ENCODE measurements at places on chromosomes 5 and 9. TPM values are rescaled to one million over a fixed set of nuclear protein-coding genes. Genes with fewer than 3 reads are reported as not detected.

Gene IFNA21
- not detected for total RNA-seq

GRCh38 chr5:66230551-66230950 lies 86.5 kb downstream of the SREK1 start:
- DNase-seq = no peak

DNA sequence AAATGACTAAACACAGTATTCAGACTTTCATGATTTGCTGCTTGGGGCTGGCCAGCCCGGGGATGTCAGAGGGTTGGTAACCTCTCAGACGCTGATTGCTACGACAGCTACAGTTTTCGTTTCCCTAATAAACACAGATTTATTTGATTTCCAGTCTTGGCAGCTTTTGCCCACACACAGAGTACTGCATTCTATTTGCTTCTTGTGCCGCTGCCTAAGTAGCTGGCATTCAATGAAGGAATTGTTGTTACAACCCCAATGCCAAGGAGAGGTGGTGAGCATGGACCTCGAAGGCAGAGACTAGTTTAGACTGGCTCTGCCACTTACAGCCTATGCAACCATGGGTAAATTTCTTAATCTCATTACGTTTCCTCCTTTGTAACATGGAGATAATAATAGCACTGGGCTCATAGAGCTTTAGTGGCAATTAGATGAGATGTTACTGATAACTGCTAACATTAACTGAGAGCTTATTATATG lies 247.1 kb upstream of the PANK3 start:
- no peak for DNase-seq

DNA sequence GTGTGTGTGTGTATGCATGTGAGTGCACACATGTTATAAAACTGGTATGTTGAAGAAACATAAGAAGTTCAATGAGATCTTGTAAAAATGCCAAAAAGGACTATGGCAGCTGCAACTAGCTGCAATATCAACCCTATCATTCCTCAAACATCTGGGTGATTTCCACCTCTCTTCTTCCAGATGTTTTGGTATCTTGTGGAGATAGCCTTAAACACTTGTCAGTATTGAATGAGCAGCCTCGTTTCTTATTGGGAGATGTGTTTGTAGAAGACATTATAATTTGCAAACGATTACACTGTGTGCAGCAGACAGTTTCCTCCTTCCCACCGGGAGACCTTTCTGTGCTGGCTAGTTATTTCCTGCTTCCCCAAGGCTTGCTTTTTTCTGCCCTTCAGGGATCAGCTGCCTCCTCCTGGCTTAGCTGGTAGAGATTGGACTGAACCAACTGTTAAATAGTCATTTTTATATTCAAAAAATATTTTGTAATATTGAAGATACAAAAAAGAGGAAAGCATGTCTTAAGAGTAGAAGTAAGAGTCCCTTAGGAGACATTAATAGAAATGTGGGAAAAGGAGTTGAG lies 168.4 kb upstream of the MPDZ start:
- no peak for DNase-seq

DNA sequence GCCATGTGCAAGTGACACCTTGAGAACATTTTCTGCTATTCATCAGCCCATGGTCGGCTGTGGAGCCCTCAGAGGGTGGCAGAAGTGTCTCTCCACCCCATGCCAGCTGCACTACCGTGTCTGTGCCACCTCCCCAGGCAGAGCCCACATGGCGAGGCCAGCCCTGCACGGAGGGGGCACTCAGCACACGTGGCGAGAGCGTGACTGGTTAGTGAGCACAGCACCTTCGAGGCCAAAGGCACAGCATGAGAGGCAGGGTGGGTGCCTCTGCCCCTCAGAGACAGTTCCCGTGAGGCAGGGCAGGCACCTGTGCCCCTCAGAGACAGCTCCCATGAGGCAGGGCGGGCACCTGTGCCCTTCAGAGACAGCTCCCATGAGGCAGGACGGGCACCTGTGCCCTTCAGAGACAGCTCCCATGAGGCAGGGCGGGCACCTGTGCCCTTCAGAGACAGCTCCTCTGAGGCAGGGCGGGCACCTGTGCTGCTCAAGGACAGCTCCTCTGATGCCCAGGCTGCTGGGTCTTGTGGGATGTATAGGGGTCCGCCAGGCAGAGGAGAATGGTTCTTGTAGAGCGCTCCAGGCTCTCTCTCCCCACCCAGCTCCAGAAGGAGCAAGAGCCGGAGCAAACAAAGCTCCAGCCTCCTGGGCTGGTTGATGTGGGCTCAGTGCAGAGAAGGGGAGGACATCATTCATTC lies 179.8 kb upstream of the PPP1R26 start:
- DNase-seq = no peak

- DNase-seq = no peak
Observed at GRCh38 chr5:136615251-136616119, 250.1 kb upstream of the TRPC7 start.

Gene IFNB1
- not detected for total RNA-seq

- no peak for DNase-seq
Observed at GRCh38 chr5:9515436-9515835, 30.4 kb downstream of the SEMA5A start.

DNA sequence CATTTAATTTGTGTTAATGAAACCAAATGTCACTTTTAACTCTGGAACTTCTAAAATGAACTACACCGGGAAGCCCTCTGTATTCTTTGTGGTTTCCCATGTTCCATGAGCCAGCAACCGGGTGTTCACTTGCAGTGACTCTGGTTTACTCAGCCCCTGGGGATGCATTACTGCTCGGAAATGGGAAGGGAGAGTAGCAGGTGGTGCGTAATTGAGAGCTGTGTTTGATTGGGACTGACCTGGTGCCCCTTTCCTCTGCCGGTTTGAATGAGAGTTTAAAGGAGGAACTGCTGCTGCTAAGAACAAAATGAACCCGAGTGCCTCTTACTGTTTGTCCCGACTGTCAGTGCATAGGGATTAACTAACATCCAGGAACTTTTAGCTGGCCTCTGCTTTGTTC lies 100.1 kb upstream of the DHFR start:
- DNase-seq = no peak

- DNase-seq = no peak
Observed at GRCh38 chr5:78542321-78542840, 106.2 kb downstream of the LHFPL2 start.

DNA sequence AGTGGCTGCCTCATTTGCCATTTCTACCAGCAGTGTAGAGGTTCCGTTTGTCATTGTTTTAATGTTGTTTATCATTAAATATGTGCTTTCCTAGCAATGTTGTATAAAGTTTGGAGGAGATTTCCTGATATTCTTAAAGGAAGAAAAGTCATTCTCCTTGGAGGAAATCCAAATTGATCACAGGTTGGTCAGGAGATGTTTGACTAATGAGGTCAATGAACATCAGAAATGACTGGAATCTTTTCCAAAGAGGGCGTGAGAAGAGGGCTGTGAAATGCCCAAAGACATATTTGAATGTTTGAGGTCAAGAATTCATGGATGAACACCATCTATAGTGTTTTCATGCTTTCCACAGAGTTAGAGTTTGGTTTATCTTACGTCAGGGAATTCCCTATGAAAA lies 471.3 kb downstream of the MAT2B start:
- no peak for DNase-seq

GRCh38 chr5:14850419-14851049 lies 21.0 kb downstream of the ANKH start:
- DNase-seq = no peak

DNA sequence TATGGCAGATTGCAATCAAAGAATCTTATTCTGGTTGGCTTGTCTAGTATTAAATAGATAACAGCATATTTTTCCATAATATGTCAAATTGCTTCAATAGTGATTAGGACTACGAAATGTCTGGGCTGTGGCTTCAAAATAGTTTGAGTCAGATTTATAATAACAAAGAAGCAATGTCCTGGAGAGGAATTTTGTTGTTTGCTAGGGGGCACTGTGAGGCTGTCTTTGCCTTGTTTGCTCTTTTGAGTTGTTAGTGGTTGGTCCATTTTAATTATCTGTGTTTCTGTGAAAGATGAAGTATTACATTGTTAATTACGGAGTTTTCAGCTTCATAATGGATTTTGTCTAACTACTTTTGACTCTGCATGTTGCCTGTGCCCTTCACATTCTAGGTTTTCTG lies 713.6 kb downstream of the TLE4 start:
- no peak for DNase-seq

Gene DOCK8
- total RNA-seq = 3.4 TPM

Gene LHX3
- not detected for total RNA-seq

DNA sequence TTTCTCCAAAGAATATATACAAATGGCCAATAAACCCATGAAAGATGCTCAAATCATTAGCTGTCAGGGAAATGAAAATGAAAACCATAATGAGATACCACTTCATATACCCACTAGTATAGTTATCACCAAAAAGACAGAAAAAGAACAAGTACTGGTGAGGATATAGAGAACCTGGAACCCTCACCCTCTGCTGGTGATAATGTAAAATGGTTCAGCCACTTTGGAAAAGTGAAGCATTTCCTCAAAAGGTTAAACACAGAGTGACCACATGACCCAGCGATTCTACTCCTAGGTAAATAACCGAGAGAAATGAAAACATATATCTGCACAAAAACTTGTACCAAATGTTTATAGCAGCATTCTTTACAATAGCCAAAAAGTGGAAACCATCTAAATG lies 72.0 kb downstream of the HSD17B3 start:
- no peak for DNase-seq

DNA sequence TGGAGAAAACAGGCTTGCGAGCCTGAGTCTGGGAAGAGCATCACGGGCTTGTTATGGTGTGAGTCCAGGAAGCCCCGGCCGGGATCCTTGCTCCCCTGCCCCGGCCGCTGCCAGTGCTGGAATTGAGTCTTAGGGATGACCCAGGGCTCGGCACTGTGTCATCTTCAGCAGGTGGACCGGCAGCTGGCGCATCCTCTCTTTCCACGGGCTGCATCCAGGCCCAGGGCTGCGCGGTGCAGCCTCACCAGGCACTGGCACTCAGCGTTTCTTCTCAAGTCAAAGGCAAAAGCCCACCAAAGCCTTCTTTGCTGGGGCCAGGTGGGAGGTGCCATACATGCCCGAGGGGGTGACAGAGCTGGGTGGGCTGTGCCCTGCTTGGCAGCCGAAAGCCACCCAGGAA lies 46.6 kb downstream of the COL5A1 start:
- DNase-seq = peak; percentile 33

Gene LCNL1
- 9.7 TPM for total RNA-seq

Gene PFN3
- total RNA-seq = not detected

DNA sequence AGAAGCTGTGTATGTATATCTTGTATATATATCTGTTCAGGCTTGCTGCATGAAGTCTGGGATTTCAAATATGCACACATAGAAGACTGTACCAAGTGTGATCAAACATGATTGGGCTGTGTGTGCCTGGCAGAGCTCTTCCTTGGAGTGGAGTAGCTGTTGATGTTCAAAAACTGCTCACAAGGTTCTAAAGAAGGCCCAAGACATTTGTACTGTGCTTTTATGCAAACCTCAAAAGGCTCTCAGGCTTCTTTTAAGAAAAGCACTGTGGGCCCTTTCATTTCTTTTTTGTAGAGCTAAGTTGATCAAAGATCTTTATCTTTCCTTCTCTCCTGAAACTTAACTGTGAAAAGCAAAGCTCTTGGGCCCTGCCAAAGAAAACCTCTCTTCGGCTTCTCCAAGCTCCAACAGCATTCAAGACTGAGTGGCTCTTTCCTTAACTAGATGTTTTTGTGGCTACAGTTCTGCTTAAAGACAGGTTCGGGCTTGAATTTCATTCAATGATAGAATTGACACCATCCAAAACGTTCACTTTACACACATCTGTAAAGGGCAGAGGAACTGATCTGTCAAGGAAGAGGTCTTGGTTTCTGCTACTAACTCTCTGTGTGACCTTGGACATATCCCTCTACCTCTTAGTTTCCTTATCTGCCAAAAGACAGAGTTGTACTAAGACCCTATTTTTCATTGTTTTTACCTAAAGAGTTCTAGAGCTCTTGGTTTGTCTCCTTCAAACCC lies 105.8 kb upstream of the IL6ST start:
- no peak for DNase-seq

DNA sequence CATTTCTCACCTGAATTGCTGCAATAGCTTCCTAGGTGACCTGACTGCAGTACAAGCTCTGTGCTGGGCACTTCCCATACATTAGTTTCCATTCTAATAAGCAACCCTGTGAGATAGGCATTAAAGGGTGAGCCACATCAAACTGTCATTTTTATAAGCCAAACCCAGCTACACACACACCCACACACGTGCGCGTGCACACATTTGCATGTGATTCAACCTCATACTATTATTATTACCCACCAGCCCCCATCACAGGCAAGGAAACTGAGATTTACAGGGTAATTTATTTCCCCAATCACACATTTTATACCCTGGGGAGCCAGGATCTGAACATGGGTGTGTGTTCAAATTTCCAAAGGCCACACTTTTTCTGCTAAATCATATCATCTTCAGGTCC lies 93.6 kb downstream of the TTLL11 start:
- no peak for DNase-seq

Gene KIF24
- total RNA-seq = 0.56 TPM

DNA sequence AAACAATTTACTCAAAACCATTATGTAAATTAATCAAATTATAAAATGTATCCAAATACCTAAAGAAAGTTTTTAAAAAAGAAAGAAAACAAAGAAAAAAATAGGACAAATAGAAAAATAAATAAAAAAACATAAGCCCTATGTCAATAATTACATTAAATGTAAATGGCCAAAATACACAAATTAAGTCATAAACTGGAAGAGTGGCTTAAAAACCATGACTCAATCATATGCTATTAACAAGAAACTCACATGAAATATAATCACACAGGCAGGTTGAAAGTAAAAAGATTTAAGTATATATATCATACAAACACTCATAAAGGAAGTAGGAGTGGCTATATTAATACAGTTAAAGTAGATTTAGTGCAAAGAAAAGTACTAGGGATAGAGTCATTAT lies 95.3 kb downstream of the PRELID2 start:
- DNase-seq = no peak

GRCh38 chr9:135979547-135980166 lies 18.5 kb upstream of the UBAC1 start:
- peak; percentile 42 for DNase-seq

Gene LCN1
- not detected for total RNA-seq

- DNase-seq = no peak
Observed at GRCh38 chr5:172820046-172820767, 13.8 kb upstream of the ERGIC1 start.
